Effector memory CD8-positive, alpha-beta T cell (primary cell): ENCODE measurements at places on chromosomes 5 and 9.

GRCh38 chr9:9061627-9062026 is 1262.0 kb upstream of the DMAC1 start:
- DNase-seq = no peak

- no peak for DNase-seq
Measured at GRCh38 chr9:14453286-14453685, 139.3 kb upstream of the NFIB start.

DNA sequence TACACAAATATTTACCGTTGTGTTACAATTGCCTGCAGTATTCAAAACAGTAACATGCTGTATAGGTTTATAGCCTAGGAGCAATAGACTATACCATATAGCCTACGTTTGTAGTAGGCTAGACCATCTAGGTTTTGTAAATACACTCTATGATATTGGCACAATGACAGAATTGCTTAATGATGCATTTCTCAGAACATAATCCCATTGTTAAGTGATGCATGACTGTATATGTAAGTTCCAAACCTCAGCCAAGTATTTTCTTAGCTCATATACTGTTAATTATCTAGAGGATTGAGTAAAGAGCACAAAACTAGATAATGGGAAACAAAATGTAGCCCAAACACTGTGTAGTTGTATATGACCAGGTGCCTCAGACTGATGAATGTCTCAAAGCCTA is 220.1 kb downstream of the ANXA1 start:
- no peak for DNase-seq

DNA sequence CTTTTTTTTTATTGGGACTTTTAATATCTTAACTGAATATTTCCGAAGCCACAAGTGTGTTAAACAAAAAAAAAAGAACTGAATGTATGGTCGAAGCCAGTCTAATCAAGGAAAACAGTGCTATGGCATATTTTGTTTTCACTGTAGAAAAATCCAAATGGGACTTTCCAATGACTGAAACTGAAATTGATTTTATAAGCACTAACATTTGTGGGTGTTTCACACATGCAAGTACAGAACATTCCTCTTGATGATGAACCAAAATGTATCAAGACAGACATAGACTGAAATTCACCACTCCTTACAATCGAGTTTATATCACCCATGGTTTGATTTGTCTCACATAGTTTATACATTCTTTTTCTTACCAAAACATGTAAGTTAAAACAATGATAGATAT is 1026.8 kb downstream of the CDH18 start:
- no peak for DNase-seq

DNA sequence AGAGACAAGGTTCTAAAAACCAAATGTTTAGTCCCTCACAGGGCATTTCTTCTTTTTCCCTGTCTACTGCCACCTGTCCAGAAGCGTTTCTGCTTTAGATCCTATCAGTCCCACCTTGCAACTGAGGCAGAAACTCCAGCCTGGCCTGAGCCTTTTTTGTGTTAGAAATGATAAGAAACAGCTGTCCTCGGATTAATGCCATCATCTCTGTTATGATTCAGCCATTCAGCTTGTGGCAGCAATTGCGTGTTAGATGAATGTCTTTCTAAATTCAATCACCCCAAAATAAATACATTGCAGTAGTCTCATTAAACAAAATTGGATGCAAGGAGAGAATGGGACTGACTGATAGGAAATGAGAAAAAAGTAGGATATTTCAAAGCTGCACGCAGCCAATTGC is 28.3 kb upstream of the FRMPD1 start:
- no peak for DNase-seq

DNA sequence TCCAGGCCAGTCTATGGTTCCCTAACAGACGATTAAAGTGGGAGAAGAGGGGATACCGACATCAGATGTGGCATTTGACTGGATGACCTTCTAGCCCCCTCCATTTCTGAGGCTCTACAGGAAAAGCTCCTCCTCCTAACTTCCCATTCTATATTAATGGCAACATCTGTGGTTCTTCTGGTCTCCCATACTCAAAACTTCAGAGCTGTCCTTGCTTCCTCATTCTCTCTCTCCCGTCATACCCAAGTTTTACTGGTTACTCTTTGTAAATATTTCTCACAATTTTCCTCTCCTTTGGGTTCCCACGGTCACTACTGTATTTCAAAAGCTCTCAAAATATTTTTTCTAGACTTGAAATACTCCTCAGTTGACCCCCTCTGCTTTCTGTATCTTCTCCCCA is 36.0 kb upstream of the IL7R start:
- no peak for DNase-seq

DNA sequence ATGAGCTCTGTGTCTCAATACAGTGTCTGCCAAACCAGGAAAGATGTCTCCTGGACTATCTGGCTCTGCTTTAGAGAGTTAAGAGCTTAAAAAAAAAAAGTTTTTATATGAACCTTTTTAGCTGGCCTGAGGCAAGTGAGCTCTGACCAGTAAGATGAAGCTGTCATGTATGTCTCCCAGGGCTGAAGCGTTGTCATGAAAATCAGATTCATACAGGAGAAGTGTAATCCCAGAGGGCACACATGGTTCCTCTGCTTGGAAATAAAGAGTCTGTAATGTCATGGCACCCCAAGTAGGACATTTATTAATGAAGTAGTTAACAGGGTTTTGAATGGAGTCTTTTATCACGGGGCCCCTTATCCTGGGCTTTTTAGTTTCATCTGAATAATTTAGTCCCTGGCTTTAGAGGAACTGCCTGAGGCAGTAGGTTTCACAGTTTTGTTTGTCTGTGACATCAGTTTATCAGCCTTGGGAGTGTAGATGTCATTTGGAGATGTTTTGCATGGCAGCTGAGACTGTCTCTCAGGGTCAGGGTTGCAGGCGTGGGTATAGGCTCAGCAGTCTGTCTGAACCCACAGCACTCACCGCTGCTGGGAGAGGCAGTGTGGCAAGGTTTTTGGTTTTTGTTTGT is 223.3 kb downstream of the DIRAS2 start:
- no peak for DNase-seq

GRCh38 chr5:98557916-98558315 is 215.5 kb upstream of the RGMB start:
- DNase-seq = no peak

- no peak for DNase-seq
Measured at GRCh38 chr9:23621188-23621587, 204.9 kb downstream of the ELAVL2 start.

- DNase-seq = no peak
Measured at GRCh38 chr9:42386477-42386876, 203.0 kb downstream of the SPATA31A6 start.

- DNase-seq = no peak
Measured at GRCh38 chr5:119327018-119327417, 28.8 kb upstream of the TNFAIP8 start.
